ENCODE measurements at places on chromosomes 2 and 18. TPM values are rescaled to one million over a fixed set of nuclear protein-coding genes. Genes with fewer than 3 reads are reported as not detected.

The RTP5 gene
- total RNA-seq = 0.15 TPM

The MAP3K2 gene
- 98.4 TPM for total RNA-seq

The CNTNAP5 gene
- total RNA-seq = not detected

The PDE1A gene
- 83.1 TPM for total RNA-seq

The R3HDM1 gene
- 8.5 TPM for total RNA-seq

The CHN1 gene
- 56.7 TPM for total RNA-seq

The CLEC4F gene
- 2.6 TPM for total RNA-seq

The FMNL2 gene
- 66.9 TPM for total RNA-seq

The CD207 gene
- 0.26 TPM for total RNA-seq

The C2orf81 gene
- not detected for total RNA-seq

The CRYGD gene
- not detected for total RNA-seq

The DPP4 gene
- total RNA-seq = 1.8 TPM

The UBR3 gene
- 76.1 TPM for total RNA-seq

The ICOS gene
- total RNA-seq = 0.14 TPM

The HMSD gene
- total RNA-seq = not detected

The GFPT1 gene
- total RNA-seq = 47.7 TPM

GRCh38 chr2:141381946-141382345 is 748.9 kb downstream of the LRP1B start:
- DNase-seq = no peak

DNA sequence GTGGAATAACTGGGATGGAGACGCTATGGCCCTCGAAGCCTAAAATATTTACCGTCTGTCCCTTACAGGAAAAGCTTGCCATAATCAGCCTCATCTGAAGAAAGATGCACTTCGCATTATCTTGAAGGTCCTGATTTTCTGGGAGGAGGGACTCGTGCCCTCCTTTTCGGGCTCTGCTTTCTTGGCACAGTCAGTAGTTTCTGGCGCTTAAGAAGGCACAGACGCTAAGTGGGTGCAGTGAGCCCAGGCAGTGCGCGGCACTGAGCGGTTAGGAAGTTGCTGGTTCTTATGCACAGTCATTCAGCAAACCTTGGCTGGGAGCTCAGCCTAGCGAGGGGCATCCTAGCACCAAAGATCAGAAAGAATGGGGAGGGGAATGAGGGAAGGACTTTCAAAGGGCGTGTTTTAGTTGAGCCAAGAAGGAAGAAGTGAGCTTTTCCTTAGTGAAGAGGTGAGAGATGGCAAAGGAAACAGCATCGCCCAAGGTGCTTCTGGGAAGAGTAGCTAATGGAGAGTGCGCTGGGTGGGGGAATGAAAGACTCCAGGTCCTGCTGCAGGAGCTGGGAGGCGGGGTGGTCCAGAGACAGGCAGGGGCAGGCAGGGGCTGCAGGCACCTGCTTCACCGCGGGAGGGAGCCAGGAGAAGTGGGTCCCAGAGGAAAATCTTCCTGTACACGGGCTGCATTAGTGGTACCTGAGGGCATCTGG is 64.1 kb downstream of the ZCCHC2 start:
- no peak for DNase-seq

GRCh38 chr18:10062302-10063300 is 148.8 kb downstream of the VAPA start:
- no peak for DNase-seq

DNA sequence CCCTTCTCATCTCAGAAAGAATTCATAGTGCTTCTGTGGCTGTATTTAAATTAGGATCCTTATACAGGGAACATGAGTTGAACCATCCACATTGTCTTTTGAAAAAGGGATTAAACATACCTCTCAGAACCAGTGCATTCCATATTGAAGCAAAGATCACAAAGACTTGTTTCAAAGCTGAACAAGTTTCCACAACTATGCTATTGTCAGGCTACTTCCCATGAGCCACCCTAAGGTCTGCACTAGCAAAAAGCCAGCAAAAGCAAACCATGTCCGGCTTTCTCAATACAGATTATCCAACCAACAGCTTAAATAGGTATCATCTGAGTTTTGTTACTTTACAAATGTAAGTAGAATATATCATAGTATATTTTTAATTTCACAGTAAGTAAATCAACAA is 78.1 kb downstream of the SCG2 start:
- DNase-seq = no peak

GRCh38 chr2:237262838-237263771 is 150.9 kb downstream of the COL6A3 start:
- DNase-seq = no peak

DNA sequence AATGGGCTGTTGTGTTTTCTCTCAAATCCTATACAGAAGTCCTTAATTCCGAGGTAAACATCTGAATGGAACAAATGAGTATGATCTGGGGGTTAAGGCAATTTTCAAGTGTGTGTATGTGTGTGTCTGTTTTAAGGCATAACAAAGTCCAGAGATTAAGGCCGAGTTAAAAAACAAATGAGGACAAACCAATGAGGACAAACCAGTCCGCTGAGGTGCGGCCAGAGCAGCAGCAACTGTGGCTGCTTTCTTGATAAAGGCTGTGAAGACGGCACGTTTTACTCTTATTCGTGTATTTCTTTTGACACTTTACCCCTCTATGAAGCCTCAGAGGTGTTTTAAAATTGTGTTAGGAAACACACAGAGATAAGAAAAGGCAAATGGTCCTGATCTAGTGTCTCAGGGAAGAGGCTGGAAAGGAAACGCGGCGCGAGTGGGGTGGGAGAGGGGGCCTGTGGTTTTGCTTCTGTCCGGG is 495 bp upstream of the GULP1 start:
- no peak for DNase-seq

- DNase-seq = no peak
Observed at GRCh38 chr2:183093857-183094657, 15.5 kb downstream of the DUSP19 start.

DNA sequence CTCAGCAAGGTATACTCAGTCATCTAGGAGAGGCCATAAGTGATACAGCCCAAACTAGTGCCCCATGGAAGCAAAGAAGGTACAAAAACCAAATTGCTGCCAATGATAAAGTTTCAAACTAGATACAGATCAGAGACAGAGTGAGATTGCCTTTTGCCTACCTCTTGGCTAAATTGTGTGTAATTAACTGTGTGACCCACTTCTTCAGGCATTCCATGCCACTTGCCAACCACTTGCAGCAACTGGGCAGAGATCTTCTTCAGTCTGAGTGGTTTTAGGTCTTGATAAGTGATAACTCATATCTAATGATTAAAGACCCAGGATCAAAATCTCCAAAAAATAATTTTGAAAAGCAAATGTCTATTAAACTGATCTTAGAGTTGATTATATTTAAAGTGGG is 21.1 kb upstream of the NABP1 start:
- no peak for DNase-seq

DNA sequence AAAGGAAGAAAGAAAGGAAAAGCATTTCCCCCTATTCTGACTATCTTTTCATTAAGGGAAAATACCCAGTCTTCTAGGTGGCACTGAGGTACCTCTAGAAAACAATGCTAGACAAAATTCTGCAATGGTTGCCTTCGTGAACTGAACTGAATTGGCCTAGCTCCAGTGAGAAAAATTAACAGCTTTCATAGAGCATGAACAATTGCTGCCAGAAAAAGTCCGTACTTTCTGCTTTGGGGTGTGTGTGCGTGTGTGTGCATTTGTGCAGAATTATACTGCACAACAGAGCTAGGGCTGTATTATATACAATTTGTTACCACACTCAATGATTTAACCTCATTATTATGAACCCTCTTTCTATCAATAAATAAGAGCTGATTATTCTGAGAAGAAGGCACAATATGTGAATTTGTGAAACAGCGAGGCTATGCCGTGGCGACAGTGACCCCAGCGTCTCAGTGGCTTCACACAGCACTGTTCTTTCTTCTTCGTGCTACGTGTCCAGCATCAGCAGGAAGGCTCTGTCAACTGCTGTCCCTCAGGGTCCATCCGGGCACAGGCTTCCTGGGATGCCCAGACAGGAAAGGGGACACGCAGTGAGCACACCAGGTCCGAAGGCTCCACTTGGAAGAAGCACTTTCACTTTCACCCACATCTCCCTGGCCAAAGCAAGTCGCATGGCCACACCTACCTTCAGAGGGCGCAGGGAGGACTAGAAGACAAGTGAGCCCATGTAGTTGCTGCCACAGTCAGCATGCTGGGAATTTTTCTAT is 47.5 kb downstream of the PTGR3 start:
- DNase-seq = no peak

DNA sequence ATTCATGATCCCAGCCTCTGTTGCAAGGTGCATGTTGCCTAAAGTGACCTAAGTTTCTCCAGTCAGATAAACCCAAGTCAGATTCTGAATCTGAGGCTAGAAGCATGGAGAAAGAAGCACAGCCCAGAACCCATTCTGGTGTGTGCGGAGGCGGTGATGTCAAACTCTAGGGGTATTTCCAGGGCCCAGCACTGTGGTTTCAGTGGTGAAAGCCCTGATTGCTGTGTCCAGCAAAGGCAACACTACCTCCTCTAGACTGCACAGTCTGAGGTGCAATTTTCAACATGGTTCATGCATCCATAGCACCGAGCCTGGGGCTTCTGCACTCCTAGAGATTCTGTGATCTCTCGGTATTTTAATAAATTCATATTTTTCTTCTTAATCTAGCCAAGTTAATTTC is 264.8 kb upstream of the KLHL29 start:
- DNase-seq = no peak

- DNase-seq = no peak
Observed at GRCh38 chr2:188324067-188324466, 32.4 kb downstream of the GULP1 start.

DNA sequence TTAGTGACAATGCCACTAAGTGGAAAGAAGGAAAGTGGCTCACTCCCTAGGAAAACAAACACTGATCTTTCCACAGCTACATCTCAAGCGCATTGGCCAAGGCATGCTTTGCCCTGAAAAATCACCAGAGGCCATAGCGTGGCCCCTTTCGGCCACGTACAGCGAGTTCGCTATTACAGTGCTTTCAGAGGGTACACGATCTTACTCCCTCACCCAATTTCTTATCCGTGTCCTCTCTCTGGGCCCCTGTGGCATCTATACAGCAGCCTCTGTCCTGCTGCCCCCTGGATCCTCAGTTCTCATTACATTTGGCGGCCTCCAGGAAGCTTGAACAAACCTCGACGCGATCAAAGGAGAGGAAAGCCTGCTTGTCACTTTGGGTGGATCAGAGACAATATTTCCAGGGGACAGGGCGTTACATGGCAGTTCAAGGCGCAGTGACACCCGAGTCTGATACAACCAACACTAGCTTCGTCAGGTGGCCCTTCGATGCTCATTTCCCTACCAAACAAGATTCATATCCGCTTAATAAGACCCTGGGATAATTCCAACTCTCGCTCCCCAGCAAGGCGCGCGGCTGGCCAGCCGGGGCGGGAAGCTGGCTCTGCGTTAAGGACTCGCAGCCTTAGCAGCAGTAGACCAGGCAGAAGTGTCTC is 941 bp downstream of the SKOR2 start:
- no peak for DNase-seq
